Neural crest cell (in vitro differentiated cells): ENCODE measurements at places on chromosomes 3 and 15.

- no peak for DNase-seq
These were observed 480.3 kb upstream of the ALCAM start for GRCh38 chr3:104886220-104886995.

GRCh38 chr15:49693498-49693897 is 72.7 kb downstream of the DTWD1 start:
- no peak for DNase-seq

DNA sequence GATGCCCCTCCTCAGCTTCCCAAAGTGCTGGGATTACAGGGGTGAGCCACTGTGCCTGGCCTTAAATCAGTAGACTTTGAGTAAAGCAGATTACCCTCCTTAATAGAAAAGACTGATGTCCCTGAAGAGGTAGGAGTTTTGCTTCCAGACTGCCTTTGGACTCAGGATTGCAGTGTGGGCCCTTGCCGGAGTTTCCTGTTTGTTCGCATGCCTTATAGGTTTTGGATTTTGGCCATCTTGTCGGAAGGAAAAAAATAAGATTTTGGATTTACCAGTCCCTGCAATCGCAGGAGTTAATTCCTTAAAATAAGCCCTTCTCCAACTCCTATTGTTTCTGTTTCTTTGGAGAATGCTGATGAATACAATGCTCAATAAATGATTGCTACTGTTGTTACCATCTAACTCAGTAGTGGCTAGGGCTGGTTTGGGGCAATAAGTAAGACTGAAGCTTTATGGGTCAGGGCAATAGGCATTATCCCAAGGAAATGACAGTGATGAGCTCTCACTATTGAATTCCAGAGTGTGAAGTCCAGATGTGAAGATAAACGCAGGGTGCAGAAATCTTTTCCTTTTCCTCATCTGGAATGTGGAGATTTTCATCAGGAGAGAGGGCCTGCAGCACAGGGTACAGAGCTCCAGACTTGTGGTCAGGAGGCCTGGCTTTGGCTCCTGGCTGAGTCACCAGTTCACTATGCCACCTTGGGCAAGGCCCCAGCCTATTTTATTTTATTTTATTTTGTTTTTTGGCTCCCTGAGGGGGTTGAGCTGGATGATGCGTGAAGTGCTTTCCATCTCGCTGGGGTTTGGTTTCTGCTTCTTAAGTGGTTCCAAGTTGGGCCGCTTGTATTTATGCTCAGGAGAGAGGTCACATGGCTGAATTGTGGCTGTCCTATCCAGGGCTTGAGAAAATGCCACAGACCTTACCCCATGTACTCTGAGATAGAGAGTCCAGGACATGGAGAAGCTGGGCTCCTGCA is 25.3 kb downstream of the FOXL2 start:
- DNase-seq = no peak

- DNase-seq = no peak
These were observed 56.8 kb upstream of the TGFBR2 start for GRCh38 chr3:30549600-30549999.

DNA sequence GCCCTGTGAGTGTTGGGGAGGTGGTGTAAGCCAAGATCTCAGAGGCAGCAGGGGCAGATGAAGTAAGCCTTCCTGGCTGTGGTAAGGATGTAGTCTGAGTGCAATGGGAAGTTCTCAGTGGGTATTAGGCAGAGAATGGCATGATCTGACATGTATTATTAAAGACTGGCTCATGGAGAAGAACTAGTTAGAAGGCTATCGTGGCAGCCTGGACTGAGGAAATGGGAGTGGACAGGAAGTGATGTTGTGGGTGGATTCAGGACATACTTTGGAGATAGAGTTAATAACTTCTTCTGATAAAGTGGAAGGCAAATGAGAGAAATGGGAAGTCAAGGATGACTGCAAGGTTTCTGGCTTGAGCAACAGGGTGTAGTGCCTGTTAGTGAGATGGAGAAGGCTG is 250.9 kb upstream of the CFAP20DC start:
- no peak for DNase-seq

GRCh38 chr3:88984256-88984655 is 123.2 kb upstream of the EPHA3 start:
- DNase-seq = no peak

- DNase-seq = no peak
These were observed 42.1 kb downstream of the ABHD5 start for GRCh38 chr3:43732747-43733425.

DNA sequence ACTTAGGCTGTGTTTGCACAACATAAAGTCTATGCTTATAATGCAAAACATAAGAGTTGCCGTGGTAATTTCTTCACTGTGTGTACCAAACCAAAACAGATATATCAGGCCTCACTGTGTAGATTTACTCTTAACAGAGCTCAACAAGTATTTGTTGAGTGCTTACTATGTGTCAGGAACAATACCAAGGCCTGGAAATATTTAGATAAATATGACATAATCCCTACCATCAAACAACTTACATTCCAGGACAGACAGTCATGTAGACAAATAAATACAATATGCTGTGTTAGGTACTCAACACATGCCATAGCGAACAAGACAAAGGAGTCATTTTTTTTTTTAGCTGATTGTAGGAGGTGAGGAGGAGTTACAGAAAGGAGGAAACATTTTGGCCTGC is 554.0 kb downstream of the NSUN3 start:
- no peak for DNase-seq

- no peak for DNase-seq
These were observed 2.3 kb downstream of the IL5RA start for GRCh38 chr3:3107858-3108257.

DNA sequence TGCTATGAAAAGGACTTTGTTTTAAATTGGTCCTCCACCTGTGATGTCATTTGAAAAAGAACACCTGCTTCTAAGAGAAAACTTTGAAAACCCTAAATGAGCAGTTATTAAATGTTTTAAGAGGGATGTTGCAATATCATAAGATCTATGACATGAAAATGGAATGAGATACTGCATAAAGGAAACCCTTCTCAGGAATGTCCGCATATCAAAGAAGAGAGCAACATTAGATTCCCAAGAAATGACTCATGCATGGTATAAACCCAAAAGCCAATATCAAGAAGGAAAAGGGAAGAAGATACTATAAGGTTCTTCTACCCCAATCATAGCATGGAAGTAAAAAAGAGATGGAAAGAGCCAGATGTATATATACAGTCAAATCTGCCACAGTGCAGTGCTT is 627.5 kb upstream of the LMCD1 start:
- no peak for DNase-seq
